C1 segment of cervical spinal cord (tissue), 14 donors: ENCODE measurements at places on chromosomes 5 and 9.

DNA sequence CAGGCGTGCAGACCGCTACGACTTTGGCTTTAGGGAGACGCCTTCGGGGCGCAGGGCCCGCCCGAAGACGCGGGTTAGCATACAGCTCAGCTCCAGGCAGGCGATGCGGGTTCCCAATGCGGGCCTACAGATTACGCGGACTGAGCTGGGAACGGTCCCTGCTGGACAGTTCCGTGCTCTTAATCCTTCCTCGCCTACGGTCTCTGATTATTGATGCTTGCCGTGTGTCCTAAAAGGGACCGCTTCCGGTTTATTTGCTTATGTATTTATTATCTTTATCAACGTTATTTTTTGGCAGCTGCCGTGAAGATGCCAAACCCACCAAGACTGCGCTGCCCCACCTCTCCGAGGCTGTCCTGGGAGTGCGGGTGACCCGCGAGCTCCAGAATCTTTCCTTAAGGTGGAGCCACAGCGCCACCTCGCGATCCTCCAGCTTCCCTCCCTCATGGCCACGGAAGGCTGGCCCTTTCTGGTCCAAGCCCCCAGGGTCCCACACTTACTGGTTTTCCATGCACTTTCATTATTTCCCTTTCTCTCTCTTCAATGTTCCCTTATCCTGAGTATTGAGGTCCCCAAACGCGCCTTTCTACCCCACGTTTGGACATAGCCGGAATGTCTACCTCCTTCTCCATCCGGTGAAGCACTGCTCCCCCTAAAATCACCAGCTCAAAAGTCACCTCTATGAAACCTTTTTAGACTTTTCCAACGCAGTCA, 7.0 kb upstream of the EBF1 start:
- DNase-seq, result peak; percentile 41

- no peak for DNase-seq
Measured at GRCh38 chr5:157222506-157223230, 42.0 kb downstream of the ITK start.

GRCh38 chr5:71786337-71787055, 67.4 kb downstream of the CARTPT start:
- DNase-seq, result no peak

GRCh38 chr5:126492939-126493338, 69.7 kb downstream of the GRAMD2B start:
- DNase-seq, result no peak

DNA sequence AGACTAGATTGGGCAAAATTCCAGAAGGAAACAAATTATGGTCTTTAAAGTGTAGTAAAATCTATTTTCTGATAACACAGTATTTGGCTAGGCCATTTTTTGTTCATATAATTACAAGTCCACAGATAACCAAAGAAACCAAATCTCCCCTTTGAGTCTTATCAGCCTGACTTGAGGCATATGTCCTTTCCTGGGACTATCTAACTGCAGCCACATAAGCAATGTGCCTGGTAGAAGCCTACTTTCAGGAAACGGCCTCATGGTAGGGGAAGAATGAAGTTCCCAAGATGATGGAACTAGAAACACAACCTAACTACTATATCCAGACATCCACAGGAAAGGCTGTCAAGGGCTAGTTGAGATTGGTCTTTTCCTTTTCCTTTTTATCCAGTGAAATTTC, 130.0 kb downstream of the PIK3R1 start:
- DNase-seq, result no peak

DNA sequence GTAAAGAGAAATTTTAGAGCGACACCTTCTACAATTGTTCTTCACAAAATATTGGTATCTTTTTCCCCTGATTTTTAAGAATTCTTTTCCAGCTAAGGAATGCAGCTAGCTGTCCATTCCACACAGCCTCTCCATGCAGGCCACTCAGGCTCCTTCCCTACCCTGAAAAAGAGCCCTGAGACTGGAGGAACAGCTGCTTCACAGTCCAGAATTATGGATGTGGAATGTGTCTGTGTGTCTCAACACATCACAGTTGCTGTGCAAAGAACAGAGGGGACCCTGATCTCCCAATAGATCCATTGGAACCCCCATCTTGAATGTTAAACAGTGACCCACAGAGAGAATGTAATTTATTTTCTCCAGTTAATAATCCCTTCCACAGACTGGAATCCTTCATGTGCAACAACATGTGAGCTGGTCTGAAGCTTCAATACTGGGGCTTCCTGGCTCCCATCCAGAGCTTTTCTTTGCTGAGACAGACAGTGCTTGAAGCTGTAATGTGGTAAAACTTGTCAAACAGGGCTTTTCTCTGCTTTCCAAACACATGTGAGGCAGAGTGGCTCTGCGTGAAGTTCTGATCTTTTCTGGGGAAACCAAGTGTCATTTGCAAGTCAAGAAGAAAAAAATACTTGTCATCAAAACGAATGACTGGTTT, 53.3 kb upstream of the SMC5 start:
- DNase-seq, result no peak

DNA sequence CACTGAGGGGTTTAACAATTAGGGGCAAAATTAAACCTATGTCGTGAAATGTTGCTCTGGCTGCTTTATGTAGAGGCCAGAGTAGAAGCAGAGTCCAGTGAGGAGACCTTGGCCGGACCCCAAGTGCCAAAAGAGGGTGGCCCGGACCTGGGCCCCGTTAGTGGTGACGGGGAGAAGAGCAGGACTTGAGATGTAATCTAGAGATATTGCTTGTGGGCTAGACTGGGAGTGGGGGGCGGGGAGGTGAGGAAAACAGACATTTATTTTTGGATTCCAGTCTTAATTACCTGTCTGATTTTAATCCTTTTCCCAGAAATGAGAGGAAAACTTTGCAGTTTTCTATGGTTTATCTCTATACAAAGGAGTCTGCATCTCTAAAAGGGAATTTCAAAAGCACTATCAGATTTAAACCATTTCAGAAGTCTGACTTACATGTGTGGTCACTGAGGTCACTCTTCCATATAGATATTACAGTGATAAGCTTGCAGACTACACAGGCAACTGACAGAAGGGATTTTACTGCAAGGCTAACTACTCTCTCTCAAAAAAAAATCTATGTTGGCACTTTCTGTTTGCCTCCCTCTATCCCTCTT, 108.1 kb downstream of the MED27 start:
- no peak for DNase-seq

DNA sequence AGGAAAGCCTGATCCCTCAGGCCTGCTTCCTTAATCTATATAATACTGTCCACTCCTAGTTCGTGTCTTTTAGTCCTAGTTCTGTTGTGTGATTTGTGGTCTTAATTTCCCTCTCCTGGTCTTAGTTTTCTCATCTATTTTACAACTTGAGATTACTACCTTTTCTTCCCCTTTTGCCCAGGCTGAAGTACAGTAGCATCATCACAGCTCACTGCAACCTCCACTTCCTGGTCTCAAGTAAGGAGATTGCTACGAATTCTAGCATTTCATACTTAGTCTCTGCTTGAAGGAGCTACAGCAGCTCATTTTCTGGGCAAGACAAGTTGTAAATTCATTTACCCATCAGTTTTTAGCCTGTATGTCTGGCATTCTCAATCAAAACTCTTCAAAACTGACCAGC, 5.5 kb downstream of the TRIM32 start:
- DNase-seq, result no peak
